ENCODE measurements at places on chromosomes 16 and 17. TPM values are rescaled to one million over a fixed set of nuclear protein-coding genes. Genes with fewer than 3 reads are reported as not detected.

The NPIPB2 gene
- 5.0 TPM for total RNA-seq

The C16orf92 gene
- not detected for total RNA-seq

DNA sequence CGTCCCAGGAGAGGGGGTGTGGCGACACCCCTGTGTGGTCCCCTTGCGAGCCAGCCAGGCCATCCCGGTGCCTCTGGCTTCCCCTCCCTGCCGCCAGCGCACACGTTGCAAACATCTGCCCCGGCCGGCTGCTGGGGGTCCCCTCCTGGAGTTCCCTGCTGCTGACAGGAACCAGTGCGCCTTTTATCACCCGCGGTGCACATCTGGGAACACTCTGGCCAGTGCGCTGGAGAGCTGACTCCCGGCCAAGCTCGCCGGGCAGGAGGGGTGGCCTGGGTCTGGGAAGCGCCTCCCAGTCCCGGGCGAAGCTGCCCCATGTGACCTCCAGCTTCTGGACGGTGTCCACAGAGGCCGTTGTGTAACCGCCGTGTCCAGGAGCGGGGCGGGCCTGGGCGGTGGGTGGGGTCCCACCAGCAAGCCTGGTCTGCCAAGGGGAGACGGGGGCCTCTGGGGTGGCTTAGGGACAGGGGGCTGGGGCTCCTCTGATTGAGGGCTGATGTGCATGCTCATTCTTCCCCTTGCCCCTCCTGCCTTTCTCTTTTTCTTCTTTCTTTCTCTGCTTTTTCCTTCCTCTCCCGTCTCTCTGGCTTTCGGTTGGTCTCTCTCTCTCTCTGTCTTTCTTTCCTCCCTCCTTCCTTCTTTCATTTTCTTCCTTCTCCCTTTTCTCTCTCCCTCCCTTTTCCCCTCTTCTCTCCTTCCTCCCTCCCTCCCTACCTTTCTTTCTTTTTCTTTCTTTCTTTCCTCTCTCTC lies 25.2 kb upstream of the CIBAR2 start:
- peak overlapping the region; percentile 64 for H3K4me3 ChIP-seq
- no peaks in the 10 kb centered on the region for H3K36me3 ChIP-seq
- H3K27ac ChIP-seq: peak overlapping the region; percentile 71
- peak; percentile 97 for DNase-seq
- peaks cover 23% of the 10 kb centered on the region for H3K4me1 ChIP-seq

DNA sequence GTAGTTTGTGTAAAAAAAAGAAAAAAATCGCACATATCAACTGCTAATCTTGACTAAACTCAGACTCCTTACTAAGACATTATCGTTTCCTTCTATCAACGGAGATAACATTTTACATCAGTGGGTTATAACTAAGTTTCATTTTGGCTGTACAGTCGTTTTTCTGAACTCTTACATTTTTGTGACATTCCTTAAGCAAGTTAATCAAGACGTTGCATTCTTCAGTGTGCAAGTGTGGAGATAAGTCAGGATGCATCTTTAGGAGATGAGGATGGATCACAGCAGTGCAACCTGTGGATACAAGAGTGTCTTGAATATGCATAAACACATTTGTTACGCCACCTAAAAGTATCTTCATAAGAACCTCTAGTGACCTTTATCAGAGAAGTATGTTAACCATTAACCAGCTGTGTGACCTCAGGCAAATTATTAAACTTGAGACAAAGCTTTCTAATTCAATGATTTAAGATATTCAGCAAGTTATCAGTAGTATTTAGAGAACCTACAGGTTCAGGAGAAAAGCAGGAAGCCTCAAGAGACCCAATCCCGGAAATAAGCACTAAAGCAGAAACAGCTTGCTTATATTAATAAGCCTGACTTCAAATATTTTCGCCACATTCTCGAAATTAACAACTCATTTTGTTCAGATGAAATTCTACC lies 9.4 kb downstream of the CMC2 start:
- H3K27ac ChIP-seq: no peak overlapping the region
- no peak for DNase-seq
- H3K27me3 ChIP-seq: no peaks in the 10 kb centered on the region
- peak overlapping the region; percentile 25 for H3K4me3 ChIP-seq

DNA sequence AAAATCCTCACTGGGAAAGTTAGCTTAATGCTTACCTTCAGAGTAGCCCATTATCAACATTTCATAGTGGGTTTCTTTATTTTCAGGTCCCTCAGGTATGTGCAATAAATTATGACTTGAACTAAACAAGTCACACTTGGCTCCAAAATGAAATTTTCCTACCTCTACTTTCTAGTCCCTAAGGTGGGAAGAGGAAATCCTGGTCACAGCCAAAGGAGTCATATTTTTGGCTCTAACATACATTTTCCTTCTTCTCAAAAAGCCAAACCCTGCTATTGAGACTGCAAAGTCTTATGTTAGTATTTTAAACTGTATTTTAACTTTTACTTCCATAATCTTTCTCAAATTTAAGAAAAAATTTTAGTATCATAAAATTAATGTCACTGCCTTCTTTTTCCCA lies 128.9 kb downstream of the BRIP1 start:
- H3K4me1 ChIP-seq: no peaks in the 10 kb centered on the region
- H3K27me3 ChIP-seq: no peaks in the 10 kb centered on the region
- H3K27ac ChIP-seq: no peak overlapping the region
- no peaks in the 10 kb centered on the region for H3K36me3 ChIP-seq
- DNase-seq: no peak
- no peak overlapping the region for H3K4me3 ChIP-seq

GRCh38 chr17:4625181-4625617 lies 16.3 kb downstream of the ALOX15 start:
- peak overlapping the region; percentile 82 for H3K27ac ChIP-seq
- H3K4me1 ChIP-seq: peaks cover 13% of the 10 kb centered on the region
- no peak overlapping the region for H3K4me3 ChIP-seq
- no peaks in the 10 kb centered on the region for H3K36me3 ChIP-seq

- no peak overlapping the region for H3K4me3 ChIP-seq
- no peaks in the 10 kb centered on the region for H3K36me3 ChIP-seq
- H3K27me3 ChIP-seq: no peaks in the 10 kb centered on the region
- DNase-seq: no peak
- no peak overlapping the region for H3K27ac ChIP-seq
Measured at GRCh38 chr17:65956814-65957213, 235.1 kb downstream of the CEP112 start.

GRCh38 chr16:9824200-9825068 lies 357.8 kb downstream of the GRIN2A start:
- H3K4me3 ChIP-seq: no peak overlapping the region
- H3K27me3 ChIP-seq: peaks cover 6% of the 10 kb centered on the region
- H3K36me3 ChIP-seq: no peaks in the 10 kb centered on the region
- no peak for DNase-seq
- H3K4me1 ChIP-seq: no peaks in the 10 kb centered on the region
- no peak overlapping the region for H3K27ac ChIP-seq

GRCh38 chr17:79843816-79844800 lies 4.9 kb upstream of the CBX4 start:
- no peaks in the 10 kb centered on the region for H3K36me3 ChIP-seq
- H3K27ac ChIP-seq: no peak overlapping the region
- DNase-seq: peak; percentile 73
- peaks cover 32% of the 10 kb centered on the region for H3K4me1 ChIP-seq
- peak overlapping the region; percentile 73 for H3K4me3 ChIP-seq

DNA sequence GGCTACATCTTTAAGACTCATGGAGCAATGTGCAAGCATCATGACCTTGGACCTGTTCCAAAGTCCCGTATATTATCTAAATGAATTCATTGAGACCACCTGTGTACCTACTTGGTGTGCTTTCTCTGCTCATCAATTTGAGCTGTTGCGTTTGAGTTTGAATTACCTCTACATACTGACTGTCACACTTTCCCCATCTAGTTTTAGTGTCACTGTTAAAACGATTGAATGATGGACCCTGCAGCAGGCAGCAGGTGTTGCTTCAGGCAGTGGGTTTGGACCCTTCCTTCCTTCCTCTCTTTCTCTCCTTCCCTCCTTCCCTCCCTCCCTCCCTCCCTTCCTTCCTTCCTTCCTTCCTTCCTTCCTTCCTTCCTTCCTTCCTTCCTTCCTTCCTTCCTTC lies 33.9 kb upstream of the ZKSCAN2 start:
- no peak overlapping the region for H3K27ac ChIP-seq
- H3K36me3 ChIP-seq: no peaks in the 10 kb centered on the region
- no peak overlapping the region for H3K4me3 ChIP-seq
- H3K27me3 ChIP-seq: no peaks in the 10 kb centered on the region

- peak overlapping the region; percentile 77 for H3K27ac ChIP-seq
- no peak for DNase-seq
- peaks cover 45% of the 10 kb centered on the region for H3K4me1 ChIP-seq
- H3K36me3 ChIP-seq: no peaks in the 10 kb centered on the region
Measured at GRCh38 chr17:74389084-74389753, 21.9 kb downstream of the GPR142 start.

DNA sequence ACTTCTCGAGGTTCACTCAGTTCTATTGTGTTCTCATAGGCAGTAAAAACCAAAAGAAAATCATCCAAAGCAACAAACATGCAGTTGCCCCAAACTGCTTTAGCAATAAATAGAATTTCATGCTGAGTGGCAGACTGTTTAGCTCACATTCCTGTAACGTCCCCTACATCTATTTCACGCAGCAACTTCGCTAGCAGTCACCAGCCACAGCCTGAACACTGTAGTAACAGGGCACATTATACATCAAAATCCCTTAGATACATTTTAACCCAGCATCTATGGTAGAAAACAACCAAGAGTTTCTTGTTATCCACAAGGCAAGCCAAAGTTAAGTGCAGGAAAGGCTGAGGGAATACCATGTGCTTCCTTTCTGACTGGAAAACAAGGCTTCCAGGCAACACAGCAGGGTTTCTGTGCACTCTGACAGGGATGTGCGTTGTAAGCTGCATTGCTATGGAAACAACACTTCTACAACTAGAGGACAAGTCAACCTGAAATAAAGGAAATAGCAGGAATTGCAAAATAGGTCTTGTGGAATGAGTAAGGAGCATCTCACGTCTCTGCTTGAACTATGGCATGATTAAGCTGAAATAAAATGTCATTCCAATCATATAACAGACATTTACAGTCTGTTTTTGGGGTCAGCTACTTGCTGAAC lies 55.4 kb downstream of the CFDP1 start:
- DNase-seq: no peak
- peaks cover 6% of the 10 kb centered on the region for H3K4me1 ChIP-seq
- no peaks in the 10 kb centered on the region for H3K27me3 ChIP-seq
- no peak overlapping the region for H3K27ac ChIP-seq

DNA sequence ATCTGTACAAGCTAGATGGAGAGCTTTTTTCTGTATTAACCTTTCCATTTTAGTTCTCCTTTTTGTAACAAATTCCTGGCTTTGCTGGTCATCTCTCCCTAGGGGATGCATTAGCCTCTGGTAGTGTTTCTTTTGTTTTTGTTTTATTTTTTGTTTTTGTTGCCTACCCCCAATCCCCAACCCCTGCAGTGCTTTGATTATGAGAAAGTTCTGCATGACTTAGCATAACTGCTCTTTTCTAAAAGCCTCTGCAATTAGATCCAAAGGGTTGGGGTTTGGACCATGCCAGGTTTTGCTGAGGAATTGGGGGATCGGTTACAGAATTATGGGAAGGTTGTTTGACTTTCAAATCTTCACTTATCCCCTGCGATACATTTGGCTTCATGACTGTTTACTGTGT lies 98.2 kb downstream of the ADAMTS18 start:
- no peaks in the 10 kb centered on the region for H3K4me1 ChIP-seq
- no peak overlapping the region for H3K4me3 ChIP-seq
- no peak for DNase-seq
- no peaks in the 10 kb centered on the region for H3K27me3 ChIP-seq
- H3K27ac ChIP-seq: no peak overlapping the region
- no peaks in the 10 kb centered on the region for H3K36me3 ChIP-seq

DNA sequence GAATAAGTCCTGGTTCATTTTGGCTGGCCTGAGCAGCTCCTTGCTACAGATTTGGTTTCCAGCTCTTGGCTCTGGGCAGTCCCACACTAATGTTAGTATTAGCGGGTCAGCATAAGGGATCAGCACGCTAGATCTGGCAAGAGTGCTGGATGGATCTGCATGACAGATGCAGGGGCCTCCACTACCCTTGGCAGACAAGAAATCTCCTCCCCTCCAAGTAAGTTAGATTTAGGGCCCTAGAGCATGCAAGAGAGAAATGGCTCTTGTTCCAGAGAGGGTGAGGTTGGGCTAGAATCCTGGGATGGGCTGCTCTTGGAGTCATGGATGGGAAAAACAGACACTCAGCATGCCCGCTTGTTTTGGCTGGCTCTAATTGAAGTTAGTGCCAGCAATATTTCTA lies 414.3 kb downstream of the RBFOX1 start:
- H3K27ac ChIP-seq: no peak overlapping the region
- H3K27me3 ChIP-seq: no peaks in the 10 kb centered on the region
- no peaks in the 10 kb centered on the region for H3K4me1 ChIP-seq
- no peaks in the 10 kb centered on the region for H3K36me3 ChIP-seq

- no peaks in the 10 kb centered on the region for H3K27me3 ChIP-seq
- H3K4me3 ChIP-seq: peak overlapping the region; percentile 78
- peaks cover 34% of the 10 kb centered on the region for H3K4me1 ChIP-seq
- peak overlapping the region; percentile 82 for H3K27ac ChIP-seq
- no peaks in the 10 kb centered on the region for H3K36me3 ChIP-seq
- no peak for DNase-seq
Measured at GRCh38 chr16:58026705-58027160, 1.2 kb downstream of the MMP15 start.
